CD4-positive, alpha-beta T cell treated with Interleukin-1 beta for 1 hour (primary cell): ENCODE measurements at places on chromosomes 2 and 18.

DNA sequence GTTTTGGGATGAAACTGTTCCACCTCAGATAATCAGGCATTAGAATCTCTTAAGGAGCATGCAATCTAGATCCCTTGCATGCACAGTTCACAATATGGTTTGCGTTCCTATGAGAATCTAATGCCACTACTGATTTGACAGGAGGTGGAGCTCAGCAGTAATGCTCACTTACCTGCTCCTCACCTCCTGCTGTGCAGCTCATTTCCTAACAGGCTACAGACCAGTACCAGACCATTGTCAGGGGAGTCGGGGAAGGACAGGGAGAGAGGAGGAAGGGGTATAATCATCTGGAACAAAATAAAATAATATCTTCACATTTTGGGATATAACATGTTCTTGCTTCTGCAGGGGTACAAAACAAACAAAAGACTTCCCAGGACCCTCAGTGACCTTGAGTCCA, 532.0 kb upstream of the FSHR start:
- no peak for DNase-seq

- DNase-seq: peak; percentile 87
Measured at GRCh38 chr2:136008205-136008865, 22.9 kb upstream of the DARS1 start.

DNA sequence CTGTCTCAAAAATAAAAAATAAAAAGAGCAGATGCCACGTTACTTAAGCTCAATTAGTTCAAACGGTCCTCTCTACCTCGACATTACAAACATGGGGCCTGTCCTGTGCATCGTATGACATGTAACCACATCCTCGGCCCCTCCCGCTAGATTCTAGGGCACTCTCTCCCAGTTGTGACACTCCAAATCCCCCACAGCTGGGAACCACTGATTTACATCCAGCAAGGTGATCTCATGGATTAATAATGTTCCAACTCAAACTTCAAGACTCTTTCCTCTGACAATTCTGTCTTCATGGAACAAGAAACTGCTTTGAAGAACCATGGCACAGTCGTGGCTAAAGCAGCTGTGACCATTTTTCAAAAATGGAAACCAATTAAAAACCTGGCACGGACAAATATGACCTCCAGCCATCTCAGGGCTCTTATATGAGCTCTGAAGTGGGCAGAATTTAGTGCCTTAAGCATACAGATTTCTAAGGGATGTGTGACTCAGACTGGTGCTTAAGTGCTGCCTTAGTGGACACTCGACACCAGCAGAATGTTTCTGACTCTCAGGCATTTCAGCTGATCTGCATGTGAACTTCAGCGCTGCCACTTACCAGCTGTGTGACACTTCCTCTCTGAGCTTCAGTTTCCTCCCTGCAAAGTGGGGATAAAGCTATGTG, 31.7 kb upstream of the ASAP2 start:
- no peak for DNase-seq

GRCh38 chr2:106719222-106719621, 166.7 kb downstream of the ST6GAL2 start:
- no peak for DNase-seq

GRCh38 chr2:61802548-61802947, 51.3 kb downstream of the FAM161A start:
- DNase-seq: no peak

GRCh38 chr2:56540916-56541315, 357.1 kb downstream of the CCDC85A start:
- no peak for DNase-seq

DNA sequence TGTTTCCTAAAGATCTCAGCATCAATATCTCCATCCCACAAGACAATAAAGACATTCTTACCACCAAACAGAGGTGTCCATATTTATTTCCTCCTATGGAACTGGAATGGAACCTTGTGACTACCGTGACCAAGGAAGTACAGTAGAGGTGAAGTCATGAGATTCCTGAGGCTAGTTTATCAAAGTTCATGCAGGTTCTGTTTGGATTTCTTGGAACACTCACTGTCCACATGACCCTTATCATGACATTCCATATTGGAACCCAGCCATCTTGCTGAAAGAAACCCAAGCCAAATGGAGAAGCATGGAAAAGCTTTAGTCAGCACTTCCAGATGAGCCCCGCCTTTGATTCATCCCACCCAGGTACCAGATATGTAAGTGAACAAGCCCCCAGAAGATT, 516.0 kb upstream of the POU3F3 start:
- no peak for DNase-seq

DNA sequence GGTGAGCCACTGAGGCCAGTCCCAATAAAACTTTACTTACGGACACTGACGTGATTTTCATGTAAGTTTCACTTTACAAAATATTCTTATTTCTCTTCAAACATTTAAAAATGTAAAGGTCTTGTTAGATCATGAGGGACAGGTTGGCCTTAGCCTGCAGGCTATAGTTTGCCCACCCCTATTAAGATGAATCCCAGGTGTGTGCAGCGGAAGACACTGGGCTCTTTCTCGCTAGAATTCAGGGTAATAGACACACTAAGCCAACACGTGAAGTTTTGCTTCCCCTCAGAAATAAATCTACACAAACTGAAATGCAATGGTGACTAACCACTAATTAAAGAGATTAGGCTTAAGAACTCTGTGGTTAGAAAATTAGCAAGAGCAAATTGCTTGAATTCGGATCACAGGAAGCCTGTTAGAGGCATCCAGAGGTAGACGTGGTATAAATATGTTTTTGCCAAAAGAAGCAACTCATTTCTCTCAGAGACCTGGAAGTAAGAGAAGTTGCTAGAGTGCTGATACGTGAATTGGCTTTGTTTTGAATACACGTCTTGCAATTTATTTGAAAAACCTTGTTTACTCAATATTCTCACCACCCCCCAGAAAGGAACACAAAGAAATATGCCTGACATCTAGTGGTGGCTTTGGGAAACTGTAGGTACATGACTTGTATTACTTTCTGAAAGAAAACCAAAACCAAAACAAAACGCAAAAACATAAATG, 151.6 kb downstream of the DTNB start:
- peak; percentile 31 for DNase-seq

DNA sequence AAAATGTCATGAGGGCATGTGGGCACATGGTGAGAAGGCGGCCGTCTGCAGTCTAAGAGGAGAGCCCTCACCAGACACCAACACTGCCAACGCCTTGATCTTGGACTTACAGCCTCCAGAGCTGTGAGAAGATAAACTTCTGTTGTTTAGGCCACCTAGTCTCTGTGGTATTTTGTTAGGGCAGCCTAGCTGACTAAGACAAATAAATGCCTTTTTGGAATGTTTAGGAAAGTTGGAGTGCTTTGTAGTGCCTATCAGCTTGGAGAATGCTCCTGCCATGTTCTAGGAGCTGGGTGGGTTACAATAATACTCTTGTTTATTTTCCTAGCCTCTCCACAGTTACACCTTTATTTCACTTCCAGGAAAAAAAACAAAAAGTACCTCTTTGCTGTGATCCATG, 92.0 kb downstream of the SPP2 start:
- DNase-seq: no peak

- DNase-seq: no peak
Measured at GRCh38 chr2:154693741-154694340, 4.7 kb upstream of the KCNJ3 start.

- no peak for DNase-seq
Measured at GRCh38 chr2:9315280-9315847, 108.0 kb downstream of the ITGB1BP1 start.

- DNase-seq: no peak
Measured at GRCh38 chr2:29014331-29014730, 33.2 kb downstream of the TOGARAM2 start.

DNA sequence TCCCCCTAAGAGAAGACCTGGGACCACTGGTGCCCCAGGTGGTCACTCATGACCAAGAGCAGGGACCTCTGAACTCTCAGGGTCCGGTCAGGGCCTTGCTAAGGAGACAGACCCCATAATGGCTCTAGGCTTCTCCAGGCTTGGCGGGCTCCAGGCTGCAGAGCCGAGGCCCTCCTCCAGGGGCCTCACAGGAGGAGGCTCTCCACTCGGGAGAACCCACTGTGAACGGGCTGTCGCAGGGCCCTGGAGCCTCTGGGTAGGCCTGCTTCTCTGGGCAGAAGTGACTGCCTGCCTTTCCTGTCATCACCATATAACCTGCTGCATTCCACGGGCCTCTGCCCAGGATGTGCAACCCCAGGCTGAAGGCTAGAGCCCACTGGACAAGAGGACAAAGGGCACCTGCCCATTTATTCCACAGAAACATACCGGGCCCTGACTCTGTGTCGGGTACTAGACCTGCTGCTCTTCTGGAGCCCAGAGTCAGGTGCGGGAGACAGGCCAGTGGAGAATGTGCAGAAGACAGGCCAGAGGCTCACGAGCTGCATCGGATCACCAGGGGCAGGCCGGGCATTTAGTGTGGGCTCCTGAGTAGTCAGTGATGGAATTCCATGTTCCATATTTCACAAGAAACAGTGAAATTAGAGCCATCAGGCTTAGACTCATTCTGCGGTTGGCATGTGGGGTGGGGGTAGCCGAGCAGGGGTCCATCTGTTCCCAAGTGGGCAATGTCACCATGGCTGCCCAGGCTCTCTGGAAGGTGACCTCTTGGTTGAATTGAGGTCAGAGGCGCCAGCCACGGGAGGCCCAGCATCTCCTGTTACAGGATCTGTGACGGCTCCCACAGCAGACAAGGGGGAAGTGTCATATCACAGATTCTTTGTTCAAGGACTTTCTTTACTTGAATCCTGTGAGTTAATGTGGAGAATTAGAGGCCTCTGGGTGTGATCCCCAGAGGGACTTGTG, 220.8 kb downstream of the SH3RF3 start:
- DNase-seq: no peak

DNA sequence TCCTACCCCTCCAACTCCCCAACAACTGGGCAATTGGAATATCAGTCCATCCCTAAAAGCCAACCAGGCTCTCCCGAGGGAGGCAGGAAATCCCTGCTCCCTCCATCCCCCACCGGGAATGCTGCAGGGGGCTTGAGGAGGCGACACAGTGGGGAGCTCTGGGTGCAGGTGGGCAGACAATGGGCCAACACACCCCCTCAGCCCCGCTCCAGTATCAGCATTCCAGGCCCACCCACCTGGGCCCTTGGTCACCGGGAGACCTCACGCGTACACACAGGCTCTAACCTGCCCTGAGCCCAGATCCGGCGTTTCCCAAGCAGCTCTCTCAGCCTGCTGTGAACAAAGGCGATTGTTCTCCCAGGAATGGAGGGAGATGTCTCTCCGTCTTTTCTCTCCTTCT, 37.6 kb upstream of the FZD7 start:
- no peak for DNase-seq

DNA sequence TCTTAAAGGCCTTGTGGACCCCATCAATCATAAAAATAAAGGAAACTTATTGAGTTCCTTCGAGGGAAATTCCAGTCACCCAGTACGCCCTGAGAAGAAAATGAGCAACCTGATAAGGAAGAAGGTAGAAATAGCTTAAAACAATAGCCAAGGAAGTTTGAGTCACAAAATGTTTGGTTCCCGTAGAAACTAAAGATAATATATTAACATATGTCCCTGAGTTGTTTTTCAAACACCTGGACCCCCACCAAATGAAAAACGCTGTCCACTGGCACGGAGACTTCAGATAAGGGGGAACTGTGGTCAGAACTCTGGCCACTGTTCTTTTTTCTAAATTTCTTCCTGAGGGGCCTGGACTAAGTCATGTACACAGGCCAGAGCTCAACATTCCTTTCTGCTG, 669.1 kb downstream of the ADCYAP1 start:
- no peak for DNase-seq

GRCh38 chr18:49344096-49344495, 116.3 kb downstream of the DYM start:
- DNase-seq: no peak

DNA sequence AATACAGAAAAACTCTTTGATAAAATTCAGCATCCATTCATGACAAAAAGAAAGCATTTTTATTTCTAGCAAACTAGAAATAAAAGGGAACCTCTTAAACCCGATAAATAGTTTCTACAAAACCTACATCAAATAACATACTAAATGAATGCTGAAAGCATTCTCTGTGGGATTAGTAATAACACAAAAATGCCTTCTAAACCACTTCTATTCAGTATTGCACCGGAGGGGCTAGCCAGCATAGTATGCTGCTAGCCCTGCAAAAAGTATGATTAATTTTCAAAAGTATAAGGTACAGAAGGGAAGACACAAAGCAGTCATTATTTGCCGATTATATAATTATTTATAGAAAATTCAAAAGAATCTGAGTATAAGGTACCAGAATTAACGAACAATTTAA, 145.2 kb downstream of the DTNB start:
- no peak for DNase-seq

DNA sequence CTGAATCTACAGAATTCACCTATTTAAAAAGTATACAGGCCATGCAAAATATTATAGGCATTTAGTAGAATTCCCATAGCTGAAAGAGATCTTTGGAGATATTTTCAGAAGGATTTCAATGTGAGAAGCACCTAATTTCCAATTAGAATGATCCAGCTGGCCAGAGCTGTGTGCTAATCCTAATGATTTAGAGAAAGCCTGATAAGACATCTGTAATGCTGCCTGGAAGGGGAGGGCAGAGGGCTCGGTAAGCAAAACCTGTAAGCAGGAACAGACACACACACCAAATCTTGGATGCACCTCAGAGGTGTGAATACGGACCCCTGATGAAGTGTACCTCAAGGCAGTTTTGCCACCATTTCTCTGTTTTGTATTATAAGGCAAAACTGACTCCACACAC, 14.0 kb downstream of the SERTAD2 start:
- no peak for DNase-seq

DNA sequence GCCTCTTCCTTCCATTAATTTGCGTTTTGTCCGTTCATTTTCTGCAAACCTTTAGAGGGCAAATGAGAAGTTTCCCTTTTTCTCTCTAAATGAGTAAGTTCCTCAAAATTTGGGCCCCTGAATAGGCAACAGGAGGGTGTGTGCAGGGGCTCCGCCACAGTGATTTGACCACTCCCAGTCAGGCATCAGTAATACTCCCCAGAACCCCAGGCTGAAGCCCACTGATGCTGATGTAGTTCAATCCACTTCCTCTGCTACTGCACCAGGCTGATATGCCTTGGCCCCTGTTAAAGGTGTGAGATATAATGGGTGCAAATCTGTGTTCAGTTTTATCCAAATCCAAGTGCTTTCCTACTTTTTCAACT, 1150.0 kb downstream of the RPIA start:
- DNase-seq: no peak

DNA sequence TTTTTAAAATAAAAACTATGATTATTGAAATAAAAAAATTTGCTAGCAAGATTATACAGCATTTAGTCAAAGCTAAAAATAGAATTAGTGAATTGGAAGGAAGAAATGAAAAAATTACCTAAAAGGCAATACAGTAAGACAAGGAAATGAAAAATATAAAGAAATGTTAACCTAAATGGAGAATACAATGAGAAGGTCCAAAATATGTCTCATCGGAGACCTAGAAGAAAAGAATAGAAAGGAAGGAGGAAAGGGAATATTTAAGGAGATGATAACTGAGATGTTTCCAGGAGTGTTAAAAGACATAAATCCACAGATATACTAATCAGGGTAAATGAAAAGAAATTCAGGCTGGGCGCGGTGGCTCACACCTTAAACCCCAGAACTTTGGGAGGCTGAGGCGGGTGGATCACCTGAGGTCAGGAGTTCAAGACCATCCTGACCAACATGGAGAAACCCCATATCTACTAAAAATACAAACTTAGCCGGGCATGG, 78.9 kb downstream of the AFF3 start:
- DNase-seq: no peak

GRCh38 chr2:44743473-44743872, 198.0 kb upstream of the SIX3 start:
- no peak for DNase-seq
